ENCODE measurements at places on chromosomes 12 and 14.

DNA sequence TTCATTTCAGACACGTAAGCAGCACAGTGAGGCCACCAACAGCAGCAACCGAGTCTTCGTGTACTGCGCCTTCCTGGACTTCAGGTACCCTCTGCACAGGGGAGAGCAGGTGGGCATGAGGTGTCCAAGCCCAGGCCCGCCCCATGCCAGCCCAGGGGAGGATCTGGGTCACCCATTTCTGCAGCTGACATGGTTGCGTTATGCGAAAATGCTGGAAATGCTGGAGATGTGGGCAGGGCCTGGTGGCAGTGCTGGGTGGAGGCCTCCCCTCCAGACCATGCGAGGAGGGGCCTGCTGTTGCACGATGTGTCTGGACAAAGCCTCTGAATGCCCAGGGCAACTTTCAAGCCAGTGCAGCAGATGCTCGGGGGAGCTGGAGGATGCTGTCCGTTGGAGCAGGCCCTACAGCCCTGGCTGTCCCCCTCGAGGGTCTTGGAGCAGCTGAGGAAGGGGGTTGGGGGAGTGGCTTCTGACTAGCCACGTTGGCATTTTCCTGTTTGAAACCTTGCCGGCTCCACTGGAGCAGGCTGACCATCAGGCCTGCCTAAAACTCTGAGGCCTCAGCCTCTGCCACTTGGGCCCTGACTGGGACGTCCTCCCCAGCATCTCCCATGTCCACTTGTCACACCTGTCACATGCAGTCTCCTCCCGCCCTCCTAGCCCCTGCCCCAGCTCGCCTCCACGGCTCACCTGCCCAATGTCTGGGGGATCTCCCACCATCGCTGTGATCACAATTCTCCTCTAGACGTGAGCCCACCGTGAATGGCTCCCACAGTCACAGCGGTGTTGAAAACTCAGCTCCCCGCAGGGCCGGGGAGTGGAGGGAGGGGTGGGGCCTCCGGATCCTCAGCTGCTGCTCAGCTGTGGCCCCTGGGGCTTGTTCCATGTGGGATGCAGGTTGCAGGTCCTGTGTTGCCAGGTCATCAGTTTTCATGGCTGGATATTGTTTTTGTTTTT lies 123.4 kb downstream of the ADGRD1 start:
- DNase-seq = no peak

GRCh38 chr12:94122591-94122990 lies 25.8 kb upstream of the PLXNC1 start:
- no peak for DNase-seq

- no peak for DNase-seq
Measured at GRCh38 chr12:96051756-96052485, 16.5 kb upstream of the LTA4H start.

GRCh38 chr14:25953532-25954139 lies 644.2 kb downstream of the NOVA1 start:
- DNase-seq = peak; percentile 90

- DNase-seq = no peak
Measured at GRCh38 chr14:104227806-104228205, 89.4 kb downstream of the KIF26A start.

- no peak for DNase-seq
Measured at GRCh38 chr12:106251631-106252455, 4.0 kb upstream of the CKAP4 start.

DNA sequence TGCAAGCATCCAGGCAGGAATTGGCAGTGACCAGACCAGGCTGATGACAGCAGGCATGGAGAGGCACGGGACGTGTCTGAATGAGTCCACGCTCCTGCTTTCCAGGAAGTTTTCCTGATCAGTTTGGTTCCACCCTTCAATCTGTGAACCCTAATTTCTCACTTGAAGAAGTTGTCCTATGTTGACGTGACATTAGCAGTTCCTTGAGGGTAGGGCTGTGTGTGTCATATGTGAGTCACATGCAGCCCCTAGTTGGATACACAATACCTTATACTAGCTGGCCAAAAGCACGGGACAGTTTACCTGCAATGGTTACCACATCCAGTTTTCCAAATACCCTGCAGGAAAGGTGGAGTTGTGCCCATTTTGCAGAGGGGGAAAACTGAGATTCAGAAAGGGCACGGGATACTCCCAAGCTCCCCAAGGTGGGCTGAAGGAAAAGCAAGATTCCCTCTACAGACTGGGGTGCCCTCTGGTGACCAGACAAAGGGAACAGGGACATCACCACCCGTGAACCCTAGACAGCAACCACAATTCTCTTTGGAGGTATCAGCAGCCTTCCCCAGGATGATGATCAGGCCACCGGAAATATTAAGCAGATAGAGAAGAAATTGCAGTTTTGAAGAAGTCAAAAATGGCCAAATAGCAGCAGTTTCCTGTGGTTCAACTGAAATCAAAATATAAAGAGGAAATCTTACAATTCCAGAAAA lies 194.5 kb downstream of the PHETA1 start:
- DNase-seq = peak; percentile 22

GRCh38 chr12:126346087-126346486 lies 1280.9 kb downstream of the AACS start:
- DNase-seq = no peak

- DNase-seq = no peak
Measured at GRCh38 chr14:30573226-30573814, 14.4 kb downstream of the G2E3 start.

- no peak for DNase-seq
Measured at GRCh38 chr12:129886541-129886940, 17.3 kb downstream of the TMEM132D start.

GRCh38 chr12:102920271-102920670 lies 3.2 kb upstream of the PAH start:
- DNase-seq = no peak

DNA sequence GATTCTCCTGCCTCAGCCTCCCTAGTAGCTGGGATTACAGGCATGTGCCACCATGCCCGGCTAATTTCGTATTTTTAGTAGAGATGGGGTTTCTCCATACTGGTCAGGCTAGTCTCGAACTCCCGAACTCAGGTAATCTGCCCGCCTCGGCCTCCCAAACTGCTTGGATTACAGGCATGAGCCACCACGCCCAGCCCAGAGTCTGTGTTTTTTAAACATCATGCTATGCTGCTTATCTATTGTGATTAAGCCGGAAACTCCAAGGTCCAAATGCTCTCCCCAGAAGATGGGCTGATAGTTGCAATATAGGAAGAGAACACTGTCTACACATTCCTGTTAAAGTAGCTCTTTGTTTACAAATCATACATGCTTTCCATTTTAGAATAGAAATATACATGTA lies 30.5 kb upstream of the MAX start:
- no peak for DNase-seq

- peak; percentile 21 for DNase-seq
Measured at GRCh38 chr12:77727442-77728001, 103.2 kb upstream of the NAV3 start.

DNA sequence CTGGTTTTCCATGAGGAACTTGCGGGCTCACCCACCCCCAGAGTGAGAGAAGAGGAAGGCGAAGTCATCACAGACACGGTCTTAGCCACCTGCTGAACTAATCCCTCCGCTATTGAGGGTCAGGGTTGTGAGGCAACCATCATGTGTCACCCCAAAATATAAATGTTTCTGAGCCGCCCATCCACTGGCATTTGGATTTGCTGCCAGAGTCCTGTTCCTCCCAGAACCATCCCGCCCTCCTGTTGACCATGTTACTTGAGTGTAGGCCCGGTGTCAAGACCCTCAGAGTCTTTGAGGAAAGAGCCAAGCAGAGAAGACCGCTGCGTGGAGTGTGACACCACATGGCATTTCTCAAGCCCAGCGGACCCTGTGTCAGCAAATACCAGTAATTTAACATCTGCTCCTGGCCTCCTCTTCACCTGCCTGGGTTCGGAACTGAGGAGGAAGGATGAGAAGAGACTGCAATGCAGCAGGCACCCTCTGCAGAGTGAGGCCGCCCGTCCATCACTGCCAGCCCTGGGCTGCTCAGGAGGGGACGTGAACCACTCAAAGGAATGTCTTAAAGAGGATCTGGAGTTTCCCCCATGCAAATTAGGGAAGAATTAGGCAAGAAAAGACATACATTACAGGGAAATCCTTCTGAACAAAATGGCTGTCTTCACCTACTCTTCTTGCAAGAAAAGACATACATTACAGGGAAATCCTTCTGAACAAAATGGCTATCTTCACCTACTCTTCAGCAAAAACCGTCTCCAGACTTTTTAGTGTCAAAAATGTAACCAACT lies 100.4 kb downstream of the FBXL14 start:
- no peak for DNase-seq

DNA sequence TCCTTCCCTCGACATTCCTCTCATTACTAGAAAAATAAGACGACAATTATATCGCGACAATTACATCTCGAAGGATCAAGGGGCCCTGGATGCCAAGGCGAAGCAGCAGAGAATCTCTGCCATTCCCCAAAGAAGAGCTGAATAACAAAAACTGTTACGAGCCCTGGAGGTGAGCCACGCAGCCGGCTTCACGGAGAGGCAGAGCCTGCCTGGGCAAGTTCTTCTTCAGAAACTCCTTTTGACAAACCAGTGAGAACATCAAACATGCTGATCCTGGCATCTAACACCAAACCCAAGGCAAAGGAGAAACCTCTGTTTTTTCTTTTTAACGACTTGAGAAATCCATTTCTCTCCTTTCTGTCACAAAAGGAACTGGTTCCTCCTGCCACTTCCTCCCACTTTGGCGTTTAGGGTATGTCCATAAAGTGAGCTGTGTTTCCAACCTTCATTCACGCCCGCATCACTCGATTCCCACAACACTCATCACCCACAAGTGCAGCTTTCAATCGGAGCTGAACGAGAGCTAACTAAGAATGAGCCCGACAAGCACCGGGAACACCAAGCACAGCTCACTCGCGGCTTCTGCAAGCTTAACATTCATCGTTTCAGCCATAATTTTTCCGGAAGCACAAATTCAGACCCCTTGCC lies 21.5 kb downstream of the CCDC88C start:
- no peak for DNase-seq

DNA sequence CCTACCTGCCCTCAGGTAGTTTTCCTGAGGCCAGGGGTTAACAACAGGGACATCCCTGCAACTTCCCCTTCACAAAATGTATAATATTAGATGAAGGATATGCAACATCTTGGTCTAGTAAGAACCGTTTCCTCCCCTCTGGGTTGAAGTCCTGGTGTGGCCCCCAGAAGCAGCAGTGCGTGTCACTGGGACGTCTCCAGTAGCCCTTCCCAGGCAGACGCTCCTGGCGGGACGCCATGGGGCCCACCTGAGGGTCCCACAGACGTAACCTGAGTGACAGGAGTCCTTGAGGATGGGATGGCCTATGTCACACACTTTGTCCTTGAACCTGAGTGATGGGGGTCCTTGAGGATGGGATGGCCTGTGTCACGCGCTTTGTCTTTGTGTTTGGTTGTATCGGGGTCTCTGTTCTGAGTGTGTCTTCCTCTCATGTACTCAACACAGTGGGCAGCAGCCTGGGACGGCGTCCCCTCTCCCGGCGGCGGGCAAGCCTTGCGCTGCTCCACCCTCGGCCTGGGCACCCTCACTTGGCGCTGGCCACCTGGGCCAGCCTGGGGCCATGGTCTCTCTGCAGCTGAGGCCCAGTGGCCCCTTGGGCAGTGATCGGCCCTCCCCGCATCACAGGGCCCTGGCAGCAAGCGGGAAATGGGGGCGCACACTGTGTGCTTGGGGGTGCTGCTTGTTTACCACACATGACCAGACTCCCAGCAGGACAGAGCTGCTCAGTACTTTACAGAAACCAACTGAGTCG lies 14.3 kb upstream of the AMN start:
- no peak for DNase-seq

DNA sequence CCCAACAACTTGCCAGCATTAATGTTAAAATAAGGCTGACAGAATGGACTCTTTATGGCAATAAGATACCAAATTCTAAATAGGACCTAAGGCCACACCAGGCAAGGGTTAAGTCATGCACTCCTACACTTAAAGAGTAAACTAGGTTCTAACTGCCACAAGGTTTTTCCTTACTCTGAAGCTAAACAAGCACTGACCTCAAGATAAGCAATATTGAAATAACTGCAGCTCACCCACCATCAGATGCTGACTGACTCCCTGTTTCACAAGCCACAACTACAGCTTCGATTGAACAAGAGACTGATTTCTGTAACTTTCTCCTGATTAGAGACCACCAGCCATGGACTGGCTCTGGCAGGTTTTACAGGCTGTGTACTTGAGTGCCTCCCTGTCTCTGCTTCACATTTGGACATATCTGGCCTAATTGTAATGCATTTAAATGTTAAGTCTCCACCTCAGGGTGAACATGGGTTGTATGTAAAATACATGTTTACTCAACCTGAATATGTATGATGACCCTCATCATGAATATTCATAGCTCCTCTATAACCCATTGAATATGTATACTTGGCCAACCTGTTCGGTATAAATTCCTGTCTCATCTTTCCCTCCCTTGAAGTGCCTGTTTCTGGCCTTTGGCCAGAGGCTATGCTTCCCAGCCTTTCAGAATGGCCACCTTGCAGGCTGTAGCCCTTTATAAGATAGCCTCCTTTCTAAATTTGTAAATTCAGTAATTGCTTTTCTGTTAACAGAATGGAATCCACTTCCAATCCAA lies 70.5 kb upstream of the DAAM1 start:
- DNase-seq = no peak

GRCh38 chr14:28758885-28759652 lies 7.5 kb upstream of the FOXG1 start:
- no peak for DNase-seq

GRCh38 chr12:41910578-41911320 lies 233.9 kb downstream of the GXYLT1 start:
- no peak for DNase-seq

DNA sequence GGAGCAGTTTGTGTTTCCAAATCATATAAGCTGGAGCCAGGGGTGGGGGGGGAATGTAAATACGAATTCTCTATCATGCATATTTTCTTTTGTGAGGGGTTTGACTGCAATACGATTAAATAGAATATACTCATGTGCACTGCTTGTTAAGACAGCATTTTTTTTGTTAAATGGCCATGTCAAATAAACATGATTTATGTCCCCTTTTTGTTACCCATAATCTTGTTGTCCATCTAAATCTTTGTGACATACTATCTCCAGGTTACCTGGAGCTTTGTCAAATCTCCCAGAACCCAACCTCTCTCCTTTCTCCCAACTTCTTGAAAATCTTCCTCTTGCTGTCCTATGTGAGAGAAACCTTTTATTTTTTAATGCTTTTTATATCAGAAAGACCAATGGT lies 233.1 kb downstream of the SLC25A21 start:
- DNase-seq = no peak

DNA sequence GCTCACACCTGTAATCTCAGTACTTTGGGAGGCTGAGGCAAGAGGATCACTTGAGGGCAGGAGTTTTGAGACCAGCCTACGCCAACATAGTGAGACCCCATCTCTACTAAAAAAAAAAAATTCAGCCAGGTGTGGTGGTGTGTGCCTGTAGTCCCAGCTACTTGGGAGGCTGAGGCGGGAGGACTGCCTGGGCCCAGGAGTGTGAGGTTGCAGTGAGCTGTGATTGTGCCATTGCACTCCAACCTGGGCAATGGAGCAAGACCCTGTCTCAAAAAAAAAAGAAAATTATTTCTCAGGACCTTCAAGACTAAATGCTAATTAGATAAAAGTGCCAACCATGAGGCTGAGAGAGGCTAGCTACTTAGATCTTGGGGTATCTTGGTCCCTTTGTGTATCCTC lies 23.5 kb downstream of the OTUB2 start:
- DNase-seq = no peak
